COLO829 (cell line): ENCODE measurements at places on chromosomes 1 and 21.
A peak's percentile ranks its signal among the peaks of the same experiment; 100 is the strongest.

DNA sequence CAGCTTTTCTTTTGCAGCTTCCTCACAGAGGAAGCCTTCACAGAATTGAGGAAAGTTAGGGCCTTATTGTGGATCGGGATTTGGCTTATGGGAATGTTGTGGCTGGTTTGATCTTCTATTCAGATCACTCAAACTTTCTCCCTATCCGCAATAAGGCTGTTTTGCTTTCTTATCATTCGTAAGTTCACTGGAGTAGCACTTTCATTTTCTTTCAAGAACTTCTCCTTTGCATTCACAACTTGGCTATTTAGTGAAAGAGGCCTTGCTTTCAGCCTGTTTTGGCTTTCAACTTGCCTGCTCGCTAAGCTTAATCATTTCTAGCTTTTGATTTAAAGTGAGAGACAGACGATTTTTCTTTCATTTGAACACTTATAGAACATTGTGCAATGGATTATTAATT is 181.9 kb upstream of the B3GALT2 start:
- DNase-seq: no peak

DNA sequence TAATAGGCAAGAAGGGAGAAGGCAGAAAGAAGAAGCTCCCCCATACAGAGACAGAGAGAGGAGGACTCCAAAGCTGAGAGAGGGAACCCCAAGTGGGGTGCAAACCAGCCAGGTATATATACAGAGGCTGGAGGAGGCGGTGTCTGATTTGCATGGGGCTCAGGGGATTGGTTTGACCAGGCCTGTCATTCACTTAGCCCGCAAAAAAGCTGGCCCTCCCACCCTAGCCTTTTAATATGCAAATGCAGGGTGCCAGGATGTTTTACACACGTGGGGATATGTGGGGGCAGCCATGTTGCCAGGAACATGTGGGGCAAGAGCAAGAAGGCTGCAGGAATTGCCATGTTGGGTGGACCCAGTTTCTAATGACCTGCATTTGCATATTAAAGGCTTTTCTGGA is 37.0 kb upstream of the TENT5B start:
- DNase-seq: no peak

DNA sequence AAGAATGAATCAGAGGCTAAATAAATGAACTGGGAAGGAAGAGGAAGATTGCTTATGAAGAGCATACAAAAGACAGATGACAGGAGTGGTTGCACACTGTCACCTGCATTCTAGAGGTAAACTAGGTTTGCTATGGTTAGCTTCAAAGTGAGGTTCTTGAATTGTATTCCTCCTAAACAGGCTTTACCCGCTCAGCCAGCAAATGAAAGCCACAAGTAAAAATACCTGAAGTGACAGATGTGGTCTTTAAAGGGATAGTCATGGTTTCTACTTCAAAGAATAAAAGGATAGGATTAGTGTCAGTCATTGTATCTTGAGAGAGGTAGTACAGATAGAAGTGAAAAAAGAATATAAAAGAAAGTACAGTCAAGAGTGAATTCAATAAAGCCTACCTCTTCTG is 32.4 kb upstream of the PRDX6 start:
- no peak for DNase-seq

DNA sequence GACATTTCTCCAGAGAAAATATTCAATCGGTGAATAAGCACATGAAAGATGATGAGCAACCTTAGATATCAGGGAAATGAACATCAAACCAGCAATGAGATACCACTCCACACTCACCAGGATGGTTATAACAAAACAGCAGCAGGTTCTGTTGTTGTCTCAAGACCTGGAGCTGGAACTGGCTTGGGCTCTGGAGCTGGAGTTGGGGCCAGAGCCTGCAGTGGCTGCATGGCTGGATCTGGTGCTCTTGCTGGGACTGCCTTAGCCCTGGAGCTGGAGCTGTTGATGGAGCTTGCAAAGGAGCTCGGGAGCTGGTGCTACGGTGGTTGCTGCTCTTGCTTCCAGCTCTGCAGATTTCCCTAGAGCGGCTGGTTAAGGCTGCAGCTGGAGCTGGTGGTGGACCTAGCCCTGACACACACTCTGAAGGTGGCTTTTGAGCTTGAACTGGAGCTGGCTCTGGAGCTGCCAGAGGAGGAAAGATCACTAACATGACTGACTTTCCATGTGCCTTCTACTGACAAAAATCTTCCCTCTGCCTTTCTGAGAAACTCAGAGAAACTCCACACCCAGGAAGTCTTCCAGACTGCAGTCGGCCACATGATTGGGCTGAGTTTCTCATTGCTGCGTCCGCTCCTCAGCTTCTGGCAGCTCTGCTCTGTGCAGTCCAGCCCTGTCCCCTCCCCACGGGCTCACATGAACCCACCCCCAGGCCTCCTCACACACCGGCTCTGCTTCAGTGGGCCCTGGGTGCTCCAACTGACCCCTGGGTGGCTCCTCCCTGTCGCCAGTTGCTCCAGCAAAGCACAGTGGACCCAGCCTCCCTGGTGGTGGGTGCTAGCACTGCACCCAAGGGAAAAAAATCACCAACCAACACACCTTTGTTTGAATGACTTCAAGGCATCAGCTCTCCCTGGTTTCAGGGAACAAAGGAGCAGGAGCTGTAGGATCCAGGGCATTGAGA is 139.1 kb upstream of the FMN2 start:
- peak; percentile 73 for DNase-seq

DNA sequence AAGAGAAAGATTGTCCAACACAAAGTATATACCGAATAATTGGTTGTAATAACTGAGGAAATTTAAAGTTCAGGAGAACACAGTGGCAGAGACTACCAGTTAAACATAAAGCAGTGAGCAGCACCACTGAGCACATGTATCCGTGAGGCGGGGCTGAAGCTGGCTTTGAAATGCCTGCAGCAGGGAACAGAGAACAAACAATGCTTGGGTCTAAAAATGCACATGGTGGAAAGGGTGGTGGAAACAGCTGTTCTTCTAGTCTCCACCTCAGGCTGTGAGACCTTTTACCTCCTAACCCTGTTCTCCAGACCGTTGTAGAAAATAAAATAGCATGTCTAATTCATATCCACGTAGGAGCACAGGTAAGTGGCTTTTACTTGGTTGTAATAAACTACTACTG is 7.7 kb upstream of the GNG4 start:
- DNase-seq: no peak

GRCh38 chr1:60762176-60762575 is 320.2 kb upstream of the NFIA start:
- no peak for DNase-seq
